ENCODE measurements at places on chromosomes 4 and X.

DNA sequence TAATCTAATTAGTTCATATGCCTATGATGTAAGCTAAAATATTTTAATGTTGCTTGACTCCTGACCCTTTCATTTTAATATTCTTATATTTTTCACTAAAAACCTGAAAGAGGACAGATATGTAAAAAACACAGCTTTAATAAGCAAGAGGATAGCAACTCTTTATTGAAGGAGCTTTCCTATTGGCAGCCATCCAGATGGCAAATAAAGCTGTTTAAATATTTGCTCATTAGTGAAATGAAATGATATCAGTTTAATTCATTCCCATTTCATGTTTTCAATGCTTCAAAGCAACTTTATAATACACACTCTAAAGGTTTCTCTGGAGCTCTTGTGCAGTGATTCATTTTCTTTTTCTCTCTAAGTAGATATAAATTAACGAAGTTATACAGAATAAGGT is 473.4 kb downstream of the PCDH7 start:
- no peak for DNase-seq

DNA sequence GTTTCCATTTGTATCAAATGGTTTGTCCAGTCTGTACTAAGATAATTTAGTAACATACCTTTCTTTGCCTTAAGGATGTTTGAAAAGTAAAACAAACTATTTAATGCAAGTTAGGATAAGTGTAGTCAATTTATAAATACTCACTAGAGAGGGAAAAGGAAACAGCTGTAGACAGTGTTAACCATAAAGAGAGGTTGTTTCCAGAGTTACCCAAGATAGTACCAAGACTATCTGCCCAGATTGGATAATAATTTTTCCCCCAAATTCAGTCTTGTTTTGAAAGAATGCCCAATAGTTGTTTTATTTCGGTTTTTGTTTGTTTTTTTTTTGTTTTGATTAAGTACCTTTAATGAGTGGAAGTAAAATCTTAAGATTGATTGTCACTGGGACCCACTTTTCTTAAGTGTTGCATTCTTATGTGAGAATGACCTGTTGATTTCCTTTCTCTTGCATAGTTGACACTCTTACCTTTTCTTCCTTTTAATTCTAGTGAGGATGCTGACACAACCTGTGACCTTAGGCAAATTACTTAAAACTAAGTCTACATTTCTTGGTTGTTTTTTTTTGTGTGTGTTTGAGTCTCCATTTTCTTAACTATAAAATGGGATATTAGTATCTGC is 12.8 kb downstream of the AFF1 start:
- no peak for DNase-seq

DNA sequence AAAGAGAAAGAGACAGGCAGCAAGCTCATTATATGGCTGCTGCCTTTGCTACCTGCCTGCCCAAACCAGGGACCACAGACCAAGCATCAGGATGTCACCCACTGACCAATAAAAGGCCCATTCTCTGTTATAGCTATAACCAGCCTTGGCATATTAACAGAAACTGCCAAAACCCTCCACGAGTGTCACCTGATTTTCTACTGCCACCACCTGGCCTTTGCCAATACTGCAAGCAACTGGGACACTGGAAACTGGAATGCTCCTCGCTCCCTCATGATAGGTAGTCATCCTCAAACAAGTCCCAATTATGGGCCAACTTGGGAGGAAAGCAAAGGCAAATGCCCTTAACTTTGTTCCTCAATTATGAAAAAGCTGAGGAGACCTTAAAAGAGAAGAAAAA is 76.0 kb downstream of the SPIN4 start:
- DNase-seq, result no peak

DNA sequence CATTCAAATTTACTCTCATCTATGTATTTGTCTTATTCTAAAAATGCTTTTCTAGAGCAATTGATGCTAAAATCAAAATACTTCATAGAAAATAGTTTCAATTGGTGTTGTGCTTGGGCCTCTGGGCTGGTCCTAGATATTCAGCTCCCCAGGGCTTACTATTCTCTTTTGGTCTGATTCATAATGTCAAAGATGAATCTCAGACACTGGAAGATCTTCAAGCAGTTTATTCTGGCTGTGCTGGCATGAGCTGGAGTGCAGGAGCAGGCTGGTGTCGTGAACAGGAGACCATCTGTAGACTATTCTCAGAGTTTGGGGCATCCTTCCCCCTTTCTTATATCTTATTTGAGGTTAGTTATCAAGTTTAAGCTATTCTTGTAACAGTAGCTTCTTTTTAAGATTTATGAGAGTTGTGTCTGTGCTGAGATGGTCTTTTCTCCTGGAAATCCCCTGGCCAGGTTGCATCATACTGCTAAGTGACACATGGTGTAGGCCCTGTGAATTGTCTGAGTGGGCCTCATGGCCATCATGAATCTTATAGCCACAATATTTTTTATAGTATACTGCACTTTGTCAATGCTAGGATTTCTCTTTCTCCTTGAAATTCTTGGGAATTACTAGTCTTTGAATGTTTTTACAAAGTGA is 1624.0 kb upstream of the IGFBP7 start:
- no peak for DNase-seq

Data from breast epithelium (tissue), 4 donors.